Ascending aorta (tissue), 2 donors: ENCODE measurements at places on chromosomes 16 and 17. TPM values are rescaled to one million over a fixed set of nuclear protein-coding genes. Genes with fewer than 3 reads are reported as not detected.

DNA sequence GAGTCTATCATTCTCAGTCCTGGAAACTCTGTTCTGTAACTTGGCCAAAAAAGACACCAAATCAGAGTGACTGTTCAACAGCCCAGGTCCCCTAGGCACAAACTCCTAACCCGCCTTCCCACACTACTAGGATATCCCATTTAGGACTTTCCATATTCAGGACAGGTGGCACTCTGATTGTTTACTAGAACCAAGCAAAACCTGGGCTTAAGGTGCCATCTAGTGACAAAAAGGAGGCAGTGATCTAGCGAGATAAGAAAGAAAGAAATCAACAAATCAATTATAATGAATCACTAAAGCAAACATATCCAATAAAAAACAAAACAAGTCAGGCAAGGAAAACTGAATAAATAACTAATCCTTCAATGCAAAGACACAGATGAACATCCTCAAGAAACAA is 203.9 kb downstream of the CEP112 start:
- H3K27me3 ChIP-seq: no peaks in the 10 kb centered on the region
- no peaks in the 10 kb centered on the region for H3K36me3 ChIP-seq
- DNase-seq: no peak
- H3K4me1 ChIP-seq: no peaks in the 10 kb centered on the region

- no peak overlapping the region for H3K4me3 ChIP-seq
- H3K36me3 ChIP-seq: no peaks in the 10 kb centered on the region
- H3K4me1 ChIP-seq: no peaks in the 10 kb centered on the region
- H3K27ac ChIP-seq: no peak overlapping the region
- no peaks in the 10 kb centered on the region for H3K27me3 ChIP-seq
These were observed 37.2 kb downstream of the IRF8 start for GRCh38 chr16:85935974-85936760.

DNA sequence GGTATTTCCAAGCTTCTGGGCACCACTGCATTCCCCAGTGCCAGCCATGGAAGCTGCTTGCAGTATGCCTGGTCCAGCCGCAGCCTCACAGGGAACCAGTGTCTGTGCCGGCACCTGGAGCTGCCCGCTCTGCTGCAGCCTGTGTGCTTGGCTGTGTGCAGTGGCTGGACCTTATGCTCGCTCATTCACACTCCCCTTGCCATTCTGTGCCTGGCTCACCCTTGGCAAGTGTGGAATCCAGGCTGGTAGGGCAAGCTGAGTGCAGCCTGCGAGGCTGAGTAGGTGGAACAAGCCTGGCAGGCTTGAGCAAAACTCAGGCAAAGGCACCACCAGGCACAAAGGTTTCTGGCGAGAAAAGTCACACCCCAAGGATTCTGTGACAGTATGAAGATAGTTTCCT is 144.0 kb downstream of the MYO1D start:
- H3K27me3 ChIP-seq: no peaks in the 10 kb centered on the region
- no peaks in the 10 kb centered on the region for H3K4me1 ChIP-seq
- H3K4me3 ChIP-seq: no peak overlapping the region
- H3K27ac ChIP-seq: no peak overlapping the region
- no peak for DNase-seq

The GUCY2D gene
- not detected for total RNA-seq

The GP1BA gene
- not detected for total RNA-seq

GRCh38 chr16:76214856-76215255 is 62.3 kb upstream of the CNTNAP4 start:
- H3K27ac ChIP-seq: no peak overlapping the region
- no peak for DNase-seq
- H3K4me3 ChIP-seq: no peak overlapping the region

The NUPR1 gene
- total RNA-seq: 290 TPM

The HOXB4 gene
- total RNA-seq: 20.4 TPM

GRCh38 chr17:16044487-16044886 is 44.9 kb downstream of the TTC19 start:
- H3K4me1 ChIP-seq: no peaks in the 10 kb centered on the region
- no peak overlapping the region for H3K27ac ChIP-seq
- H3K4me3 ChIP-seq: no peak overlapping the region
- DNase-seq: no peak
- H3K36me3 ChIP-seq: peaks cover 64% of the 10 kb centered on the region

The TEX14 gene
- not detected for total RNA-seq

GRCh38 chr17:38476549-38476948 is 48.3 kb downstream of the ARHGAP23 start:
- peak overlapping the region; percentile 3 for H3K27ac ChIP-seq
- no peaks in the 10 kb centered on the region for H3K4me1 ChIP-seq
- no peak overlapping the region for H3K4me3 ChIP-seq
- H3K27me3 ChIP-seq: no peaks in the 10 kb centered on the region
- no peak for DNase-seq

The CPHXL2 gene
- not detected for total RNA-seq

DNA sequence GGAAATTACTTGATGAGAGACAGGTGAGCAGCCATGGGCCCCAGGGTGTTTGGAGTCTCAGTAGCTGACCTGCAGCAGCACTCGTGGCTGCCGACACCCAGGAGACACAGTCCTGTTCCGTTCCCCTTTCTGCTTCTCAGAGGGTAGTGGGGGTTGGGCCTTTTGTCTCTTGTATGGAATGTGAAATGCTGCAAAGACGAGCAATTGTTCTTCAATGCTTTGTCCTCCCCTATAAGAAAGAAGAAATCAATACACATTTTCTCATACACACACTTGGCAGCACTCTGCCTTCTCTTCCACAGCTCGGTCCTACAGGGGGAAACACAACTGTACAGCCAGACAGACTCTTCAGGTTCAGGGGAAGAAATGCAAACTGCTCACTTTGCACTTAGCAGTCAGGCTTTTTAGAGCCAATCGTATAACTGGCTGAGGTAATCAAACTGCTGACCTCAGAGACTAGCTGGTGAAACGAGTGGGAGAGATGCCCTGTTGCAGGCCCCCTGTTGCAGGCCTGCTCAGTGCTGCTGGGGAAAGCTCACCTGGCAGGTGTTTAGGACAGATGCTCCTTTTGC is 96.7 kb downstream of the AATF start:
- peaks cover 1% of the 10 kb centered on the region for H3K36me3 ChIP-seq
- no peaks in the 10 kb centered on the region for H3K27me3 ChIP-seq
- H3K27ac ChIP-seq: no peak overlapping the region
- no peak overlapping the region for H3K4me3 ChIP-seq
- no peak for DNase-seq
- H3K4me1 ChIP-seq: no peaks in the 10 kb centered on the region

DNA sequence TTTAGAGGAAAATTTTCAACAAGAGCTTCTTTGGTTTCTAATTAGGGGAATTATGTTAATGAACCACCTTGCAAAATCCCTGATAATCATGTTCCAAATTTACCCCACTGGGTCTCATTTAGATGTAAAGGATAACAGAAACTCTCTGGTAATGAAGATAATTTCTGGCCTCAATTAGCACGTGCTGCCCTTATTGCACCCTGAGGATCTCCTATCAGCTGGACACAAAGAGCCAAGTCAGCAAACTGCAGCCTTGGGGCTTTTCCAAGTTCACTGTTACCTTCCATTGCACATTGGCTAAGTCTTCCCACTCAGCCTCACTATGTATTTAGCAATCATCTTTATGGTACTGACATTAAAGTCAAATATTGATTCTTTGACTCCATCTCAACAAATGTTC is 78.1 kb downstream of the GP2 start:
- DNase-seq: no peak
- no peaks in the 10 kb centered on the region for H3K36me3 ChIP-seq
- no peaks in the 10 kb centered on the region for H3K27me3 ChIP-seq
- H3K27ac ChIP-seq: no peak overlapping the region
- H3K4me1 ChIP-seq: no peaks in the 10 kb centered on the region

GRCh38 chr17:56884483-56885311 is 29.2 kb downstream of the TRIM25 start:
- peaks cover under 1% of the 10 kb centered on the region for H3K36me3 ChIP-seq
- no peak overlapping the region for H3K4me3 ChIP-seq
- DNase-seq: no peak
- H3K27ac ChIP-seq: no peak overlapping the region

DNA sequence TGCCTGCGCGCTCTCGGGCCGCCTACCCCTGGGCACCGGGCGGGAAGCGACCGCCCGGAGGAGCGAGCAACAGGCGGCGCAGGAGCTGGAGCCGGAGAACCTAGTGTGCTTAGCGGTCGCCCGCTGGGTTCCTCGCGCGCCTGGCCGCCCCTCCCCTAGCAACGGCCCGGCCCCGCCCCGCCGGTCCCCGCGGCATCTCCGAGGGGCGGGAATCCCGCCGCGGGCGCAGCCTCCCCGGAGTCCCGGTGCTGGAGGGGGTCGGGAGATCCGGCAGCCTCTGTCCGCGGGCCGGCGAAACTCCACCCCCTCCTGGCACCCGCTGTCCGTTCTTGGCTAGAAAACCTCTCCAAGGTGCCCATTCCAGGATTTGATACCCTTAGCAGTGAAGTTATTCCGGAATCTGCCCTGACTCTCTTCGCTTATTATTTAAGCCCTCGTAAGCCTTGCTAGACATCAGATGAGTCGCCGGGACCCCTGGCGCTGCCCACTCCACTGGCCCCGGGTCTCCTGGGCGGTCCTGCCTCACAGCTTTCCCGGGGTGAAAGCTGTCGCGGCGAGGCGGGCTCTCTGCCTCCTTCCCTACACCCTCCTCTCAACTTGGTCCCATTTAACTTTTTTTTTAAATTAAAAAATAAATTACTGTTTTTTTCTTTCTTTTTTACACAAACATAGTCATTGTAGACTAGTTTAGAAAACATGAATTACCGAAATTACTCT is at the start of gene RPRML:
Gene RPRML (minus strand): TSS at position 107 of the 717 bp plus-strand sequence. CDS start 246 bp downstream, outside the sequence.
- no peaks in the 10 kb centered on the region for H3K36me3 ChIP-seq
- peak within 1 kb of the TSS; percentile 72 for H3K4me3 ChIP-seq
- no peak for DNase-seq
- H3K27ac ChIP-seq: no peak within 1 kb of the TSS
- no peaks in the 10 kb centered on the region for H3K27me3 ChIP-seq

DNA sequence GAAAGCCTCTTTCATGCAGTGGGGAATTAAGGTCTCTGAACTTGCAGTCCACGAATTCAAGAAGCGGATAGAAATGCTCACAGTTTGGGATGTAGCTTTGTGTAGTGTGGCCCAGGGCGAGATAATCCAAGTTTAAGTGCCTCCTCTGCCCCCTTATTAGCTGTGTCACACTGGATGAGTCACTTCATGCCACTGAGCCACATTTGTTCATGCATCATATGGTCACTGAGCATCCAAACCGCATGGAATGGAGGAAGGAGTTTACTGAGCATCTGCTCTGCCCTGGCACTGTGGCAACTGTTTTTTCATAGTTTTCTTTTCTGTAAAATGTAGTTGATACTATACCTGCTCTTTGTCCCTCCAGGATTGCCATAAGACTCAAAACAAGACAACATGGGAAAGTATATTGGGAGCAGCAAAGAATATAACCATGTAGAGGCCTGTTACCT is 15.1 kb upstream of the DHX8 start:
- no peak for DNase-seq
- H3K27ac ChIP-seq: no peak overlapping the region
- H3K4me1 ChIP-seq: no peaks in the 10 kb centered on the region
- no peak overlapping the region for H3K4me3 ChIP-seq
- no peaks in the 10 kb centered on the region for H3K36me3 ChIP-seq
- H3K27me3 ChIP-seq: no peaks in the 10 kb centered on the region

DNA sequence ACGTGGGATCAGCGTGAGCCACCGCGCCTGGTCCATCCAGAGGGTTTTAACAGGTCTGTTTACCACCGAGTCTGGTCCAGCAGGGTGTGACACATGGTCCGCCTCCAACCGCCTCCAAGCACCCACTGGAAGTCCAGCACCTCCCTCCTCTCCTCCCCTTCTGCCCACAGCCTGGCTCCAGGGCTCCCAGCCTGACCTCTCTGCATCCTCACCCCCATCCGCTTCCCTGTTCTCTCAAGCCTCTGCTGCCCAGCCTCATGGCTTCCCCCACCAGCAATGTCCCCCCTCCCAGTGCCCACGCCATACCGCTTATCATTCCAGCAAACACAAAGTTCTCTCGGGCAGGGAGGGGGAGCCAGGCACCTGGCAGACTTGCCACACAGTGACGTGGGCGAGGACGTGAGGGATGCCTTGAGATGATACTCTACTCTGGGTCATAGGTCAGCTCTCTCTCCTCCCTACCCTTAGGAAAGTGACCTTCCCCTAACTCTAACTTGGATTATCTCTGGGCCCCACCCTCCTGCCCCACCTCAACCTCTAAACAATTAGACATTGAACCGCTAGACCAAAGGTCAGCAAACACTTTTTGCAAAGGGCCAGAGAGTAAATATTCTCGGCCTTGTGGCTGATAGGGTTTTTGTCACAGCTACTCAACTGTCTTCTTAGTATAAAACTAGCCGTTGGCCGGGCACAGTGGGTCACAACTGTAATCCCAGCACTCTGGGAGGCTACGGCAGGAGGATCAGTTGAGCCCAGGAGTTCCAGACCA is 23.1 kb downstream of the CDC42EP4 start:
- no peaks in the 10 kb centered on the region for H3K27me3 ChIP-seq
- H3K4me1 ChIP-seq: peaks cover 71% of the 10 kb centered on the region
- no peak for DNase-seq
- peaks cover 19% of the 10 kb centered on the region for H3K36me3 ChIP-seq

DNA sequence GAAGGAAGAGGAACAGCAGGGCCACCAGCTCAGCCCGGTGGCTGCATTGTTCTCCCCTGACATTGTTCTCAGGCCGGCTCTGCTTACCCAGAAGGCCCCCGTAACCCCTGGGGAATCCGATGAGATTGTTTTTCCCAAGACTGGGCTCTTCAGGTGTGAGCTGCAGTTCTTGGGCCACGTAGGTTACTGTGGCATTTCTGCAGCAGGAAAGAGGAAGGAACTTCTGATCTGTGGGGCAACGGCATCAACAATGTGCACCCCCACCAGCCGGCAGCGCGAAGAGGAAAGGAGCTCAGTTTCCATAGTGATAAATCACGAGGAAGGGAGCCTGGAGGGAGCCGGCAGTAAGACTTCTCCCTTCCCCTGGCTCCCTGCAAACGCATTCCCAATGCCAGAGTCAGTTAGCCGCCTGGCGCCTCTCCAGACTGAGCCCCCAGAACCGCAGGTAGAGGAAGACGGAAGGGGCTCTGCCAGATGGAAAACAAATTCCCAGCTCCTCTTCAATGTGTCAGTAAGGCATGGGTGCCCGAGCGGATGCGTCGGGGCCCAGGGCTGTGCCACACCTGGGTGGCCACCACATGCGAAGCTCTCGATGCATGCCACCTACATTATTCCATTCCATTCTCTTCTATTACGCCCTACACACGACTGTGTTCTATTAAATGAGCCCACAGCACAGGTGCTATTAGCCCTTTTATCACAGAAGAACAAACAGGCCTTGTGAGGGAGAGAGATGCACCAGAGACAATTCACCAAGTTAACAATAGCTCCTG is 21.5 kb upstream of the PECAM1 start:
- no peak for DNase-seq
- H3K4me1 ChIP-seq: peaks cover 3% of the 10 kb centered on the region
- no peaks in the 10 kb centered on the region for H3K36me3 ChIP-seq
- no peak overlapping the region for H3K4me3 ChIP-seq
